ENCODE measurements at places on chromosomes 4 and X.
A peak's percentile ranks its signal among the peaks of the same experiment; 100 is the strongest.

DNA sequence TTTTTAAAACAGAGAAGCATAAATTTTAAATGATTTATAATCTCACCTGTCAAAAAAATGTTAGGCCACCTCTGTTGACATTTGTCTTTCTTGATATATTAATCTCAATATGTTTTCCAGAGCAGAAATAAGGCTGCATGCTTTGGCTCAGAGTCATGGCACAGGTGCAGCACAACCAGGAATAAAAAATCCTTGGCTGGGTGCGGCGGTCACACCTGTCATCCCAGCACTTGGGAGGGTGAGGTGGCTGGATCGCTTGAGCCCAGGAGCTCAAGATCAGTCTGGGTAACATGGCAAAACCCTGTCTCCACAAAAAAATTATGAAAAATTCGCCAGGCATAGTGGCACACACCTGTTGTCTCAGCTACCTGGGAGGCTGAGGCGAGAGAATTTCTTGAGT lies 18.1 kb downstream of the CPLX1 start:
- no peak for DNase-seq

- no peak for DNase-seq
Observed at GRCh38 chr4:172546782-172547181, 621.8 kb upstream of the GALNT7 start.

GRCh38 chrX:120751683-120752082 lies 121.8 kb upstream of the C1GALT1C1 start:
- DNase-seq: no peak

DNA sequence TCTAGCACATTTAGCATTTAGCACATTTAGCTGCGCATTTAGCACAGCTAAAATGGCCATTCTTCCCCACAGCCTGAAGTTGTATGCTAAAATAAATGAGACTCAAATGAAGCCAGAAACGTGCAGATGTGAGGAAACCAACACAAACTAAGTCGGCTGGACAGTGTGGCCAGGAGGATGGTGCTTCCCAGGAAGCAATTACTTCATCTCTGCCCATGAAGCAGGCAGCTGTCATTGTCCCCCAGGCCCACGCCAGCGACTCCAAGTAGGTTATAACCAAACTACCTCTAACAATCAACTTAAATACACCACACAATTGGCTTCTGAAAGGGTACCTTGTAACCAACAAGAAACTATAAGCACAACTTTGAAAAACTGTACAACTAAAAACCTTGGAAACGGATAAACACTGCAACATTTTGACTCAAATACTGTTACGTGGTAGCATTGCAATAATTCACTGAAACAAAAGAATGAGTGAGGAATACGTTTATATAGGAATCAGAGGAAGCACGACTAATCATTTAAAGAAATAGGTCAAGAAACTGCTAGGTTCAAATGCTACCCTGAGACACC lies 39.2 kb downstream of the AFAP1 start:
- DNase-seq: no peak

DNA sequence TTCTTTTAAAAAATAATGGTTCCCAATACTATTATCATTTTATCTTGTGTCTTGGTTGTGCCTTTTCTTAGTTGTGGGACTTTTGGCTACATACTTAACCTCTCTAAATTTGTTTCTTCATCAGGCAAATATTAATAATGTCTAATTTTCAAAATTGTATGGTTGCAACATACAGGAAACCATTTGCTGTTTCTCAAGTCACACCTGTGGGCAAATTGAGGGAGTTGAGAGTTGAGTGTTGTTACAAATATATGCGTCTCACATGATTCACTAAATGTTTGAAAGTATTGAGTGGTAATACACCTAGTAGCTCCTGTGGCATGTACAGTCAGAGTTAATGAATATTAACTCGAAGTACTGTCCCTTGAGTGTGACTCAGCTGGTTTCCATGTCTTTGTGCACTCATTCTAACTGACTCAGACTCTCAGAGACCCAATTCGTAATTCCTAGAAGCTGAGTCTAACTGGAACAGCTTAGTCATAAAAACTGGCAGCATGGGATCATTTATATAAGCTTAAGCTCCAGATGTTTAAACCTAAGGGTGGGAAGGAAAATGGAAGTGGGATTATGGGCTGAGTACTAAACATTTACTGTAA lies 802.4 kb downstream of the TRIML1 start:
- DNase-seq: no peak

GRCh38 chr4:111930659-111931058 lies 214.6 kb upstream of the FAM241A start:
- DNase-seq: no peak

GRCh38 chr4:155676430-155676825 lies 9.8 kb downstream of the GUCY1A1 start:
- no peak for DNase-seq

DNA sequence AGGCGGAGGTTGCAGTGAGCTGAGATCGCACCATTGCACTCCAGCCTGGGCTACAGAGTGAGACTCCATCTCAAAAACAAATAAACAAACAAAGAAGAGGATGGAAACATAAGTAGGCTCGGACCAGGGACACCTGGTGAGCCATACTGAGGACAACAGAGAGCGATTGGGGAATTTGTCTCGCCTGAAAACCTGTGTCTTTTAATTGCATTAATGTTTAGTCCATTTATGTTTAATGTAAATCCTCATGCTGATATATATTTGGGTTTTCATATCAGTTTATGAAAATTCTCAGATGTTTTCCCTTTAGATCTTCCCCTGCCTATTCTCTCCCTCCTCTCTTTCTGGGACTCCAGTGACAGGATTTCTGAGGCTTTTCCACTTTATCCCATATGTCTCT lies 84.6 kb downstream of the EVC start:
- DNase-seq: no peak

DNA sequence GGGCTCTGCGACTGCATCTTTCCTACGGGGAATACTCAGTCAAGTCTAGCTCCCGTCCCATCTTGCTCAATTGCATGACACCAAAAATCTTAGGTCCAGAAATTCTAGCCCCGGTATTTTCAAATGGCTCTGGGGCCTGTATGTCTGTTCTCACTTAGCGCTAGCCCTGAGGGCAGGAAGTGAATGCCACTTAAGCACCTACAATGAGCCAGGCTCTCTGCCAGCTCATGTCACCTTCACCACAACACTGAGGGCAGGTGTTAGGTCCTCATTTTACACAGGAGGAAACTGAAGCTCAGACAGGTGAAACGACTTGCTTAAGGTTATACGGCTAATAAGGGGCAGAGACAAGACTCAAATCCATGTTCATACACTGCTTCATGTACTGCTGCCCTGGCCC lies 282.8 kb downstream of the PPP1R2C start:
- DNase-seq: peak; percentile 87

- no peak for DNase-seq
Observed at GRCh38 chrX:110795645-110796406, at the start of gene CHRDL1. TSS of gene CHRDL1 (minus strand) at chrX:110795817. CDS start at chrX:110792181, 3,636 bp downstream.

GRCh38 chr4:19213388-19213787 lies 1038.3 kb upstream of the SLIT2 start:
- DNase-seq: no peak

DNA sequence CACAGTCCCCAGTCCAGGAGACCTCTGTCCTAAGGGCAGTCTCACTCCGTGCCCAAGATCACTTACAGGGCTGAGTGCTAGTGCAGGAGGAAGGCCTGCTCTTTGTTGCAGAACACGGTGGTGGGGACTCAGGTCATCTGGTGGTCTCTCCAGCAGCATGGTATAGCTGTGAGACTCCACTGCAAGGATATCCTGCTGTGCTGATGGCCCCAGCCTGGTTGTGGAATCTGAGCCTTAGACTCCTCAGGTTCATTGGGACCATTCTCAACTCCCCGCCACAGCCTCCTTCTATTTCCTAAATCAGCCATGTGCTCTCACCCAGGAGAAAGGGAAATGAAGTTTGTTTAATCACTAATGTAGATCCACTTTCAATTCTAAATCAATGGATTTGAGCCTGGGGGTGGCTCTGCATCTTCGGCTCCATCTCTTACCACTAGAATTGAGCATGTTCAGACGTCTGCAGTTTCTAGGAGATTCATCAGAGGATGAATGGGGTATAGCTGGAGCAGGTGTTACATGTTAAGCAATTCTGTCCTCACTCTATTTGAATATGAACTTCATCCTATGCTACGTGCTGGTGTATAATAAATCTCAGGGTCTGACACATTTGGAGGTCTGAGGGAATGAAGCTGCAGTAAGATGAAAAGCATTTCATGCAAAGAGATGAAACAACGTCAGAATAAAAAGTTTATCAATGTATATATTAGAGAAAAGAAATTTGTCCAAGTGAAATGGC lies 189.2 kb downstream of the MGST2 start:
- no peak for DNase-seq

GRCh38 chr4:53221832-53222480 lies 143.9 kb downstream of the SCFD2 start:
- no peak for DNase-seq

DNA sequence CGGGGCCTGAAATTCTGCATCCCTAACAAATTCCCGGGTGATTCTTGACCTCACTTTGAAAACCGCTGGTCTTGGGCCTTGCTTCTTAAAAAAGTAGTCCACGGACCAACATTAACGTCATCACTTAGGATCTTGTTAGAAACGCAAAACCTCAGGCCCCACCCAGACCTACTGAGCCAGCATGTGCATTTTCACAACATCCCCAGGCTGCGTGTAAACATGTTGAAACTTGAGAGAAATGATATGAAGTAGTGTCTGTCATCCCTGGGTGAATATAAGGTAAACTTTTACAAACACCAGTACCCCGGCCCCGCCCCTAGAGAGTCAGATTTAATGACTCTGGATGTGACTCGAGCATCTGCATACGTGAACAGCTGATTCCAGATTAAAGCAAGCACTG lies 33.7 kb downstream of the SORBS2 start:
- DNase-seq: no peak

GRCh38 chr4:153295131-153295755 lies 49.2 kb upstream of the MND1 start:
- no peak for DNase-seq

GRCh38 chr4:99998062-99998867 lies 48.2 kb upstream of the H2AZ1 start:
- no peak for DNase-seq

GRCh38 chr4:2871466-2871865 lies 27.8 kb downstream of the ADD1 start:
- no peak for DNase-seq

- DNase-seq: no peak
Observed at GRCh38 chr4:134408897-134409296, 207.3 kb upstream of the PABPC4L start.

GRCh38 chr4:82519072-82519471 lies 42.7 kb downstream of the TMEM150C start:
- no peak for DNase-seq

GRCh38 chrX:153739754-153740486 lies 15.3 kb downstream of the ABCD1 start:
- DNase-seq: no peak

DNA sequence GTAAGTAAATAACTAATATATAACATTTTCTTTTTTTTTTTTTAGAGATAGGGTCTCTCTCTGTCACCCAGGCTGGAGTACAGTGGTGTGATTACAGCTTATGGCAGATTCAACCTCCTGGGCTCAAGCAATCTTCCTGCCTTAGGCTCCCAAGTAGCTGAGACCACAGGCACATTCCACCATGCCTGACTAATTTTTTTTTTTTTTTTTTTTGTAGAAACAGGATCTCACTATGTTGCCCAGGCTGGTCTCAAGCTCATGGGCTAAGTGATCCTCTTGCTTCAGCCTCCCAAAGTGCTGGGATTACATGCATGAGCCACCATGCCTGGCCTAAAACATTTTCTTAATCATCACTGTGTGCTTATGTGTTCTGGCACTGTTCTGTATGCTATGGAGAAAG lies 32.8 kb downstream of the MGARP start:
- no peak for DNase-seq
